ENCODE measurements at places on chromosomes 12 and 14.

- DNase-seq = no peak
Measured at GRCh38 chr14:32710731-32711680, 227.7 kb upstream of the NPAS3 start.

DNA sequence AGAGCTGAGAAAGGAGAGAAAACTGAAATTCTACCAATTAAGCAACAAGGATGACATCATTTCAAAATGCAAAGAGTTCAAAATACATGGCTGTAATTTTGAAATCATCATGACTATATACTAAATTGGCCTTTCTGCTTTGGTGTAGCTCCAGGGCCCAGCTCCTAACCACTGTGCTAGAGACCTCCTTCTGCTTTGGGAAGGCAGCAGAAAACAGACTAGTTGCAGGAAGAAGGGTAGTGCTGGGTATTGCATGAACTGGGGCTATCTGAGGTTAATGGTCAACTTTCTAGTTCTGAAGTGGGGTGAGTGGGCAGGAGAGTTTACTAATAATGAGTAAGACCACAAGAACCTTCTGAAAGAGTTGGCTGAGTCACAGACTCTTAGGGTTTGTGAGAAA lies 66.2 kb downstream of the PTGER2 start:
- DNase-seq = peak; percentile 40

DNA sequence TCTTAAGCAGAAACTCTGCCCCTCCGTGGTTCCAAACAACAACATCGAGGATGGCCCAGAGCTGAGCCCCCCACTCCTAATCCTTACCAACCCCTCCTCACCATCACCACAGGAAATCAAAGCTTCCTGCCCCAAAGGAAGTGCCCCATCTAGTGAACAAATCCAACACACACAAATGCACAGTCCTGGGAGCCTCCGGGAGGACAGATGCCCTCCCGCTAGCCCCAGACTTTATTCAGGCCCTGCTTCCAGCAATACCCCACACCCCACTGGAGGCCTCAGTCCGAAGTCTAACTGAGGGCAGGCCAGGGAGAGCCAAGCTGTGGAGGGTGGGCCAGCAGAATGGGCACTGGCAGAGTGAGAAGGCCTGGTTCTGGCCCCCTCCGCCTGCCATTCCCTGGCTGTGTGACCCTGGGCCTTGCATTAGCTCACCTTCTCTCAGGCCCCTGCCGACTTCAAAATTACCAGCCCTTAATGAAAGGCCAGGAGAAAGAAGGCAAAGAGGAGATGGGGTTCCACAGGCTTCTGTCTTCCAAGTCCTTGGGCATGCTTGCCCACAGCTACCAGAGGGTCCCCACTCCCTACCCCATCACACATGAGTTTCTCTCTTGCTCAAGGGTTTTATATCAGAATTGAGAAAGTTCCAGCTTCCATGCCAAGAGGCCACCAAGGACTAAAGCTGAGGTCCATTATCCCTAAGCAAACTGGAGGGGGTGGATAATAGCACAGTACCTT lies 2.3 kb downstream of the HDAC7 start:
- no peak for DNase-seq

GRCh38 chr12:47860279-47860841 lies 40.7 kb upstream of the HDAC7 start:
- peak; percentile 41 for DNase-seq

- peak; percentile 20 for DNase-seq
Measured at GRCh38 chr12:30694412-30695198, 1.1 kb downstream of the IPO8 start.

- no peak for DNase-seq
Measured at GRCh38 chr14:87878959-87879358, 114.0 kb downstream of the GALC start.

DNA sequence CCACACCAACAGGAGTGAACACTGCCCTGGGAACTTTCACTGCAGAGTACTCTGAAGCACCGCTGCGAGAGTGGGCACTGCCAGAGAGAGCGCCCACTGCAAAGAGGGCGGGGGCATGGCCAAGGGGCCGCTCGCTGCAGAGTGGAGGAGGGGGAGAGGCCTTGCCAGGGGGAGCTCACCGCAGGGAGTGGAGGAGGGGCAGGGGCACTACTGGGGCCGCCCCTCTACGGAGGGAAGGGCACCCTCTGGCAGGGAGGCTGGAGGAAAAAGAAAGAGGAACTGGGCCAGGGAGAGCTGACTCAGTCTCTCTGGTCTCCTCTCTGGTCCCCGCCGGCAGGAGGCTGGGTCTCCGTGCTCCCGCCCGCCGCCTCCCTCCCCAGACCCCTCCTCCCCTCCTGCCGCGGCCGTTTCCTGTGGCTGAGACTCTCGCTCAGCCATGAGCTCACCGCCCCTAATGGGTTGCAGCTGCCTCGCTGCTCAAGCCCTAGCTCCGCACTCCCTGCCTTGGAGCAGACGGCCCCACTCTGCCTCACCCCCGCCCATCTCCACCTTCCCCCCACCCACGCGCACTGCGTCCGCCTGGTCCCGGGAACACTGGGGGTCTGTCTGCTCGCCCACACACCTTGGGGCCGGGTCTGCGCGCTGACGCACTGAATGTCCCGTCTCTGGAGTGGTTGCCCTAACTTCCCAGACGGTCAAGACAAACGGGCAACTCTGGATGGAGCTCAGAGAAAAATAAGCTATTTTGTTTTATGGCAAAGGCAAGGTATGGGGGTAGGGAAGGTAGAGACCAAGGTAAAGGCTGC lies 1.3 kb downstream of the ARHGEF40 start:
- DNase-seq = peak; percentile 39

- DNase-seq = no peak
Measured at GRCh38 chr14:79742142-79742541, 469.2 kb downstream of the DIO2 start.

- DNase-seq = no peak
Measured at GRCh38 chr12:130066742-130067141, 95.5 kb upstream of the FZD10 start.

All from stimulated activated naive CD8-positive, alpha-beta T cell treated with anti-CD3 and anti-CD28 coated beads, Interleukin-15, amount 100 ng/mL, for 72 hours (primary cell).